ENCODE measurements at places on chromosomes 11 and 22.
A peak's percentile ranks its signal among the peaks of the same experiment; 100 is the strongest.

GRCh38 chr22:43001271-43002201, 13.4 kb downstream of the PACSIN2 start:
- no peak for DNase-seq

GRCh38 chr11:1229471-1230120, 6.7 kb downstream of the MUC5B start:
- DNase-seq, result peak; percentile 38

DNA sequence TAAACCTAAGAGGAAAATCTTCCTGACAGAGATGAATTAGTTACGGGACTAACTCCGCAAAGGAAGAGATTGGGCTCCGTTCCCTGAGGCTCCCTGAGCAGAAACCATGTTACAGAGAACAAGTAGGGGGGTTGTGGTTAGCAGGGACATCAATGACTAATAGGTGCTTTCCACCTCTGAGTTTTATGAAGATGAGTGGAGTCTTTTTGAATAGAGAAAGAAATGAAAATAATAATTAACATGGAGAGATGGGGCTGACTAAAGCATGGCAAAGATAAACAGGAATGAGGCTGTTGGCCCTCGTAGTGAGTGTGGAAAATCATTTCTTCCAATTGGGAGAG, 47.5 kb upstream of the PICALM start:
- no peak for DNase-seq

DNA sequence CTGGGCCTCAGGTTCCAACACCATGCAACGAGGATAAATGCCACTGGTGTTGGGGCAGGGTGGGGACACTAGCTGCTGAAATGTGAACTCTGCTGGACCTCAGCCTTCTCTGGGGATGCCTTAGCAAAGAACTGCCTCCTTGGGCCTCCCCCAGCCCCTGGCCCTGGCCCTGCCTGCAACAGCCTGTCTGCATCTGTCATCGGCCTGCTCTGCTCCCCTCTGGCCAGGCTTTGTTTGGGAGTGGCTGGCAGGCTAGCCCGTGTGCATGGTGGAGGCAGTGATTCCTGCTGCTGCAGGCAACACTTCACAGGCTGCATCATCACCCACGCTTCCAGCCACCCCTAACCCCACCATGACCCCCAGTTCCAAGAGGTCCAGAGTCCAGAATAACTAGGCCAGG, 11.5 kb upstream of the MYOD1 start:
- DNase-seq, result no peak

DNA sequence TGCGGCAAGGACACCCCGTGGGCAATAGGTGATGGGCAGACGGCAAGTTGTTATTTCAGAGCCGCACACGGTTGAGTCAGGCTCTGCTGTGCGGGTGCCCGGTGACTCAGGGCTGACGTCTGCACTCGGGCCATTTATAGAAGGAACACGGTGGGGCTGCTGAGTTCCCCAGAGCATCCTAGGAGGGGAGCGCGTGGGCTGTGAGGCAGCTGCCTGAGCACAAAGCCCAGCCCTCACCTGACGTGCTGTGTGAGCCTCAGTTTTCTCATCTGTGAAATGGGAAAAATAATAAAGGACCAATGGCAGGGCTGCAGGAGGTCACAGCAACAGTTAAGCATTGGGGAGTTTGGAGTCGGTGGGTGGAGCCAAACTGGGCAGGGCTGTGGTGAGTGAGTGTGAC, 11.3 kb upstream of the RHOD start:
- DNase-seq, result no peak

DNA sequence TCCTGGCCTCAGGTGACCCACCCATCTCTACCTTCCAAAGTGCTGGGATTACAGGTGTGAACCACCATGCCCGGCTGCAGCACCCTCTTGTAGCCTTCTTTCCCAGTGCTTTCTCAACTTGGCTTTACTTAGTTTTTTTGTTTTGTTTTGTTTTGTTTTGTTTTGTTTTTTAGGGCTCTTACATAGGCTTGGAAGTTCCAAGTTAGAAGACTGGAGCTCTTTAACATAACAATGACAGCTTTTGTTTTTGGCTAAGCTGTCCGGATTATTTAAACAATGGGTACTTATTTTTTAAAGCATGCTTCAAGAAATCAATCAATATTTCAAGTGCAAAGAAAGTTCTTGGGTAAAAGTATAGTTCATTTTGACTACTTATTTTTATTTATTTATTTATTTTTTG, 25.9 kb downstream of the KMT2A start:
- DNase-seq, result no peak

- no peak for DNase-seq
Observed at GRCh38 chr22:42820045-42820763, 36.9 kb downstream of the ARFGAP3 start.

DNA sequence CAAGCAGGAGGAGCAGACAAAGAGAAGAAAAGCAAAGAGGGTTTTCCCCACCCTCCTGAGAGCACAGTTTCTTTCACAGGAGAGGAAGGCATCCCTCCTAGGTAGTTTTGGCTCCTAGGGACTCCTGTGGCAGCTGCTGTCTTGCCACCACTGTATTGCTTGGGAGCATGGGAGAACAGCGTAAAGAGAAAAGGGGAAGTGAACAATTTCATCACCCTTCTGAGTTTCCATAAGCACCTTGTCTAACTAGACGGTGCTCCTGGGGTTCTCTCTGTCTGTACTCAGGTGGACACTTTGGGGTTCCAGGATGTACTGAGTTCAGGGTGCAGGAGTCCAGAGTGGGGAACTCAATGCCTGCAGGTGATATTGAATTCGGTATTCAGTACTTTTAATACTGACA, 1430.5 kb downstream of the TBC1D22A start:
- no peak for DNase-seq

GRCh38 chr11:130031056-130031455, 28.4 kb upstream of the PRDM10 start:
- no peak for DNase-seq

GRCh38 chr11:16853859-16854258, 115.4 kb downstream of the C11orf58 start:
- no peak for DNase-seq

- no peak for DNase-seq
Observed at GRCh38 chr11:120512739-120513435, 1.3 kb downstream of the GRIK4 start.

- no peak for DNase-seq
Observed at GRCh38 chr11:126083829-126084607, 21.4 kb upstream of the CDON start.

DNA sequence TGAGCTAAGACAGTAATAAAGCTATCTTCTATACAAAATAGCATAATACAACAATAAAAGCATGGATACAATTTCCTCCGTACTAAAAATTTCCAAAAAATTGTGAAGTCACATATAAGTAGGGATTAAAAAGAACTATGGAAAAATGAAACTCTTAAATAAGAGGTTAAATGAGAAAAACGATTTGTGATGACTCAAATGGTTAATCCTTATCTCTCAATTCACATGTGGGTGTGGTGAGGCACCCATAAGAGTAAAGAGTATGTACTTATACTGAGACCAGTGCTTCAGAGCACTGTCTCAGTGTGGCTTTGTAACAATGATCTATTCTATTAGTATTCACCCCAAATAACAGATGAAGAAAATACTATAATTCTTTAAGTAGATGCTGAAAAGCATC, 25.0 kb upstream of the CCDC34 start:
- no peak for DNase-seq

DNA sequence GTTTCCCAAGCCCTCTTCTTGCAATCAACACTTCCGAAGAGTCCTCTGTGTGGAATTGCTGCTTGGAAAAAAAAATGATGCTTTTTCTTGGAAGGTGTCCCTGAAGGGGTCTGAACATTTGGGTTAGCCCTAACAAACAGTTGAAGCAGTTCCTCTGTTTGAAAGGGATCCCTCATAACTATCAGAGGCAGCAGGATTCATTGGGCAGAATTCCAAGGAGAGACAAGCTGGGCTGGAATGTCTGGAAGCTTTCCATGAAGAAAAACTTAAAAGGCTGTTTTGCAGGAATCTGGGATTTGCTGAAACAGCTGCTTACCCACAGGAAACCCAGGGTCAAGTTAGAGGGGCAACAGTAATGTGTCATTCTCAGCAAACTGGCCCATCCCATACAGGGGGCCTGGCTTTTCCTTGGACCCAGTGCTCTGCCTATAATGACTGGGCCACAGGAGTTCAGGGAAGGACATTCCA, 3.1 kb downstream of the CSNK2A3 start:
- DNase-seq, result no peak

- no peak for DNase-seq
Observed at GRCh38 chr11:2741377-2742131, 41.8 kb upstream of the KCNQ1OT1 start.

GRCh38 chr11:19691815-19692500, 20.7 kb upstream of the NAV2 start:
- DNase-seq, result no peak

GRCh38 chr11:30926130-30926529, 340.0 kb upstream of the MPPED2 start:
- no peak for DNase-seq

DNA sequence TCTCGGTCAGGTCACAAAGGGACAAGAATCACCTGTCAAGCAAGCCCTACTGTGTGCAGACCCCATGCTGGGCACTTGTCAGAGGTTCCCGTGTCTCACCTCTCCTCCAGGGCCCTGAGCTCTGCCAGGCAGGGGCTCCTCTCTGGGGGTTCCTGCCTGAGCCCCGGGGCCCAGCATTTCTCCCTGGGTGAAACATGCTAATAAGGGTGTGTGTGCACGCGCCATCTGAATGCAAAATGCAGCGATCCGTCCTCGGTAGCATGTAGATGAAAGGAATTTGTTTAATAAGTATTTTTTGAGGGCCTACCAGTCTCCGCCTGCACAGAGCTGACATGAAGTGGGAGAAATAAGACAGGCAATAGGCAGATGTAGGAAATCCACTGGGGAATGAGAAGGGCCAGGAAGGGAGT, 5.8 kb downstream of the ELFN2 start:
- no peak for DNase-seq

DNA sequence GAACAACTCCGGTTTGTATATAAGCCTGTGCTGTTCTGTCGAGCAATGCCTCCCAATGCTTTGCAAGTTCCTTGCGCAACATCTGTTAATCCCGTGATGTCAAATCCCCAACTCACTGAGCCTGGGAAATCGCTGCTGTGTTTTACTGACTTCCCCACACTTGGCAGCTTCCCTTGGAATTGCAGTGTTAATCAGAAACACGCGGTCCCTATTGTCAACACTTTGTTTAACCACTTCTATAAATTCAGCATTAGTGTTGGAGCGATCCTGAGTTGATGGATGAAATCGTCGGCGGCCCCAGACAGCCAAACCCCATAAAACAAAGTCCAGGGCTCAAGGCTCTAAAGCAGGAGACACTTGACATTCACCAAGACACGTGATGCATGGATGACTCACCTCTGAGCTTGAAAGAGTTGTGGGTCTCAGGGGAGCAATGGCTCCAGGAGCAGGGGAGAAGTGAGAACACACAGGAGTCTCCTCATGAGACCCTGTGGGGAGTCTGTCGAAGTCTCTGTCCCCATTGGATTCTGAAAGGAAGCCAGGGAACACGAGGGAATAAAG, 555.3 kb downstream of the MIAT start:
- no peak for DNase-seq

GRCh38 chr11:66391322-66391721, 19.8 kb upstream of the SLC29A2 start:
- DNase-seq, result no peak

DNA sequence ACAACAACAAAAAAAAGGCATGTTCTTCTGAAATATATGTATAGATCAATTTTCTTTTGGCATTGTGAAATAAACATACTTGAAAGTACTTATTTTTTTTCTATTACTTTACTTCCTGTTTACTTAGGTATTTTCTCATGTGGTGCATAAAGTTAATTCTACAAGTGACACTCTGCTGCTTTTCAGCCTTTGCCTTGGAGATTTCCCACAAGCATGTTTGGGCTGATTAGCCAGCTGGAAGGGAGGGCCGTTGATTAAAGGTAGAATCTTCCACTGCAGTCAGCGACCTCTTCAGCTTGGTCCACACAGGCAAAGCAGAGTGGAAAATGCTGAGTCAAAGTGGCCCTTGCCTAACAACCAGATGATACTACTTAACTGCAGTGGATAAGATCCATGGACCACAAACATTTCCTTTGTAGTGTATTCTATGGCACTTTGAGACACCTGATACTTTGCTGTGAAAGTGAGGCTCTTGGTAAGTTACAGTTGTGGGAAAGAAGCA, 176.0 kb downstream of the ARHGAP42 start:
- DNase-seq, result no peak

DNA sequence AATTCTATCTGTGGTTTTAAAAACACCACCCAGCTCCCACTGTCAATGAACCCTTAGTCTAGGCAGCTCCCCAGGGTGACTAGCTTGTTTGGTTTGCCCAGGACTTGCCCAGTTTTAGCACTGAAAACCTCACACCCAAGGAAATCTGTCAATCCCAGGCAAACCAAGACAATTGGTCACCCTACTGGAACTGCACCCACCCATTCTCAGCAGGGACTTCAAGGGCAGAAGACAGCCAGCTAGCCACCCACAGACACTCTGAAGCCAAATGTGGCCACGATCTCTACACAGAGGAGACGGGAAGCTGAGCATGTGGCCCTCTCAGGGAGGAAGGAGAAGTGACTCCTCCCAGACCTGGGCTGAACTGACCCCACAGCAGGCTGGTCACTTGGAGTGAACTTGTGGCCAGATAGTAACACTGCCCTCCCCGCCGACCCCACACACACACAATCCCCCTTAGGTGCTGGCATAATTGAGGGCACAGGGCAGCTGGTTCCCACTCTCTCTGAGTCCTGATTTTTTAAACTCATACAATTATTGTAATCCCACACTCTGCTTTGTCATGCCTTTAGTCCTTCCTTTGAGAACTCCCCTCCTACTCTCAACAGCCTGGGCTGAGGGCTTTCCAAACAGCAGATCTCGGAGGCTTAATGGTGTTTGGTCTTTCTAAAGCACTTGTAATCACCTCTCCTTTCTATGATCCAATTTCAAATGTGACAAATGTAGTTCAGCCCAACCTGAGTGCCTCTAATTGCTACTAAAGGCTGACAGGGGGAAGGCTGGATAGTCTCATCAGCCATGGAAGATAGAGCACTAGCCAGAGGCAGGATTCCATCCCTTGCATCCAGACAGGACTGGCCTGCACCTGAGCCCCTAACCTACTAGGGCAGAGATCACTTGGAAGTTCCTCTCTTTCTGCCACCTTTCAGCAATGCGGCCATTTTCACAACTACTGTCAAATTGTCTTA, 74.7 kb upstream of the DRD2 start:
- peak; percentile 37 for DNase-seq

GRCh38 chr11:130315354-130315970, 745 bp upstream of the ZBTB44 start:
- peak; percentile 80 for DNase-seq

- DNase-seq, result no peak
Observed at GRCh38 chr11:86660088-86660487, 12.3 kb downstream of the ME3 start.

DNA sequence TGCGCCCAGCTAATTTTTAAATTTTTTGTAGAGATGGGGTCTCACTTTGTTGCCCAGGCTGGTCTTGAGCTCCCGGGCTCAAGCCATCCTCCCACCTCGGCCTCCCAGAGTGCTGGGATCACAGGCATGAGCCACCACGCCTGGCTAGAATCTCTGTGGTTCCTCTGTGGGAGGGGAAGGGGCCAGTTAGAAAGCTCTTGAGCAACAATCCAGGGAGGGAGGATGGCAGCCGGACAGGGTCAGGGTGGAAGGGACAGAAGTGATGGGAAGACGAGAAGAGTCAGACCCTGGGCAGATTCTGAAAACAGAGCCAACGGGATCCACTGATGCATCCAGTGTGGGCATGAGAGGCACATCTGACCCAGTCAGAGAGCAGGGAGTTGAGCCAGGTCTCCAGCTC, 38.9 kb upstream of the MN1 start:
- DNase-seq, result no peak

All from H1 (cell line).